ENCODE measurements at places on chromosomes 12 and 14.

DNA sequence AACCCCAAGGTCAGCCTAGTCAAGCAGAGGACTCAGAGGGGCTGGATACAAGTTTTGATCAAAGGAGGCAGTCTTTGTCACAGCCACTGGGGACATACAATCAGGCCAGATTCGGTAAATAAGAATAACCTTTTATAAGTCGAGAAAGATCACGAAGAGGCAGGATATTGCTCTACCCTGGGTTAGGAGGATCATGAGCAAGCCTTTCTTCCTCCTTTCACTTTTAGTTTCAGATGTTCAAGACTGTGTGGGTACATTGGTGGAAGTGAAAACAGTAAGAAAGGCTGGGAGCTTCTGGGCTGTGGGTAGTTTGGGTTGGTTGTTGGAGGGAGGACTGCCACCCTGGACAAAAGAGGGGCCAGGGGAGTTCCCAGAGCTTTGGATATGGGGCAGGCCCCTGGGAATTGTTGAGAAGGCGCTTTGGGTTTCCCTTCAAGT lies 127.7 kb downstream of the SNAPC1 start:
- no peak for DNase-seq

DNA sequence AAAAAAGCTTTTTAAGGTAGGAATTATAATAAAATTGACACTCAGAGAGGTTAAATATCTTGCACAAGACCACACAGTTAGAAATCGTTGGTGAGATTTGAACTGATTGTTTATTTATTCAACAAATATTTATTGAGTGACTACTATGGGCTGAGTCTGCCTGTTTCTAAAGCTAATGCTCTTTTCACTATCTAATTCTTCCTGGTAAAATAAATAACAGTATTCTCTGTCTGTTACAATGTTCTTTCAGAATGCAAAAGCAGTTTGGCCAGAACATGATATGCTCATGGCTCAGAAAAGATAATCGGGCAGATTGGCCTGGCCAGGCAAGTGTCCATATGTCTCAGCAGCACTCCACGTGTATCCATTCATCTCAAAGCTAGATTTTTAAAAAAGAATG lies 82.0 kb downstream of the BTG1 start:
- peak; percentile 6 for DNase-seq

GRCh38 chr12:2240984-2241383 lies 188.2 kb downstream of the CACNA1C start:
- no peak for DNase-seq

DNA sequence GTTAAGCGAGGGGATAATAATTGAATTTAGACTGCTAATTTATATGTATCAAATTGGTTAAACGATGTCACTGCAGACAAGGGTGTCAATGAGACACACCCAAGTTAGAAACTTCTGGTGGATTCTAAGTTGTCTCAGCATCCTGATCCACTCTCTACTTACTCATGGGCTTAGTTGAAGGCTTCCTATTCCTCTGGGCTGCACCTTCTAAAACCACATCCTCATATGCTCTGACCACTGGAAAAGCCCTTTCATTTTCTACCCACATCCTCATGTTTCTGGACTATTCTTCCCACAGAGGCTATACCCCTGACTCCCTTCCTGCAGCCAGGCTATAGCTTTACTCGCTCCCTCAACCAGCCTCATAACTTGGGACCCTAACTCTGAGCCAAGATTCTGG lies 493.8 kb downstream of the VRK1 start:
- DNase-seq: no peak

GRCh38 chr12:89890161-89890560 lies 181.5 kb upstream of the ATP2B1 start:
- no peak for DNase-seq

DNA sequence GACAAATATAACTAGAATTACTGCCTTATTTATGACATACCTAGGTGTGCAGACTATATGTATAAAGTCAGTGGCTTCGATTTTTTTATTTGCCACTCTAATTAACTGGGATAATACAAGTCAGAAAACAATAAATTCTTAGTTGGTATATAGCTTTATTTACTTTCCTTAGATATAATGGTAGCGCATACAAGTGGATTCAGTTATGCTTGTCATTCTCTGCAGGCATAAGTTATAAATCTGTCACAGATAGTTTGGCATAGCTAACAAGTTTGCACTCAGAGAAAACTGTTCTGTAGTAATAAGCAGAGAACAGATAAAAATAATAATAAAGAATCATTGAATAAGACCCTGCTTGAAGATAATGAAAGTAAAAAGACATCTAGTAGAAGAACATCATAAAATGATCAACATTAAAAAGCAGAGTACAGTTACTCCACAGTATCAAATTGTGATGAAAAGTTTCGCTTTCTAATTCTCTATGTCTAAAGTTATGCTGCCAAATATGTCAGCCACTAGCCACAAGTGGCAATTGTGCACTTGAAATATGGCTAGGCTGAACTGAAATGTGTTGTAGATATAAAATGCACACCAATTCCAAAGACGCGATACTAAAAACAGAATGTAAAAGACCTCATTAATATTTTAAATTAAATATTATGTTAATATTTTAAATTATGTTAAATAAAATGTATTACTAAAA lies 224.1 kb downstream of the SLC25A21 start:
- DNase-seq: no peak

GRCh38 chr14:94052199-94052598 lies 26.1 kb downstream of the OTUB2 start:
- DNase-seq: no peak

GRCh38 chr12:42382013-42382696 lies 56.2 kb downstream of the PPHLN1 start:
- DNase-seq: no peak

DNA sequence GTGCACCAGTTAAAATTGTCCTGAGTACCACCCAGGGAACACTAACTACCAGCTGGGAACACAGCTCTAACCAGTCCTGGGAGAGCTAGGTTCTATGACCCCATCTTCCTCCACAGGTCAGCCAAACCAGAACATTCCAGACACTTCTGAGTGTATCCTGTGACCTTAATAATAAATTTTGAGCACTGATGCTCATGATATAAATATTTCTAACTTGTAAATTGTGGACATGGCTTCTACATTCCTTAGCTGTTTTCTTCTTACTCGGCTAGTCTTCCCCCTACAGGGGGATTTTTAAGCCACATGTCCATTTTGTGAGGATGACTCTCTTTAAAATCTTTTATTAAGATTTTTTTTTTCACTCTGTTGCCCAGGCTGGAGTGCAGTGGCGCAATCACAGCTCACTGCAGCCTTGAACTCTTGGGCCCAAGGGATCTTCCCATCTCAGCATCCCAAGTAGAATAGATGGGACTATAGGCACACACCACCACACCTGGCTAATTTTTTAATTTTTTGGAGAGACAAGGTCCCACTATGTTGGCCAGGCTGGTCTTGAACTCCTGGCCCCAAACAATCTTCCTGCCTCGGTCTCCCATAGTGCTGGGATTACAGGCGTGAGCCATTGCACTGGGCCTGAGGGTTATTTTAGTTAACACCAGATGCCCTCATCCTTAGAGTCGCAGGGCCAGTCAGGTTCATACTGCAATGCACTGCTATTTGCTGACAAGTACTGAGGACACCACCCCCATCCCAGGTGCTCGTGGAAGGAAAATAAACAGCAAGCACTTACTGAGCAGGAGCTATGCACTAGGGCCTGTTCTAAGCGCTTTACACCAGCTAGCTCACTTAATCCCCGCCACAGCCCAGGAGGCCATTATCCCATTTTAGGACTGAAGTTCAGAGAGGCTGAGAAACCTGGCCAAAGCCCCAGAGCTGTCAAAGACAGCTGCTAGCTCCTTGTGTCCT lies 142.6 kb upstream of the NCOR2 start:
- no peak for DNase-seq

DNA sequence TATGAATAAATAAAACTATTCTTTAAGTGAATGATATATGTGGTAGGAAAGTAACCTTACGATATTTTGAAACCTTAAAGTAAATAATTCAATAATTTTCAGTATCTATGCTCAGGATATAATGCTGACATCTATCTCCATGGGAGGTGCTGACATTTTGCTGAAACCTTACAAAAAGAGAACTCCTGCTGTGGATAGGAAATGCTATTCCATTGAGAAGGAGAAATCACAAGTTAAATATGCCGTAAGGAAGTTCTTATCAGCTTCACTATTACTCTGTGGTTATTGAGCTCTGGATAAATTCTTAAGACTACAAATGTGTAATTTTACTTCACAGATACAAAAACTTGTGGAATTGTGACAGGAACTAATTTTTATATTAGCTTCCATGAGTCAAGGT lies 722.1 kb downstream of the TMTC2 start:
- no peak for DNase-seq

GRCh38 chr14:46008348-46008747 lies 643.2 kb downstream of the RPL10L start:
- no peak for DNase-seq

- DNase-seq: no peak
Measured at GRCh38 chr12:95548056-95548538, 3.2 kb downstream of the USP44 start.

Measured in NCI-H446 treated with DMSO at 0.1 percent for 48 hours (cell line).